ENCODE measurements at places on chromosomes 1 and 21.

DNA sequence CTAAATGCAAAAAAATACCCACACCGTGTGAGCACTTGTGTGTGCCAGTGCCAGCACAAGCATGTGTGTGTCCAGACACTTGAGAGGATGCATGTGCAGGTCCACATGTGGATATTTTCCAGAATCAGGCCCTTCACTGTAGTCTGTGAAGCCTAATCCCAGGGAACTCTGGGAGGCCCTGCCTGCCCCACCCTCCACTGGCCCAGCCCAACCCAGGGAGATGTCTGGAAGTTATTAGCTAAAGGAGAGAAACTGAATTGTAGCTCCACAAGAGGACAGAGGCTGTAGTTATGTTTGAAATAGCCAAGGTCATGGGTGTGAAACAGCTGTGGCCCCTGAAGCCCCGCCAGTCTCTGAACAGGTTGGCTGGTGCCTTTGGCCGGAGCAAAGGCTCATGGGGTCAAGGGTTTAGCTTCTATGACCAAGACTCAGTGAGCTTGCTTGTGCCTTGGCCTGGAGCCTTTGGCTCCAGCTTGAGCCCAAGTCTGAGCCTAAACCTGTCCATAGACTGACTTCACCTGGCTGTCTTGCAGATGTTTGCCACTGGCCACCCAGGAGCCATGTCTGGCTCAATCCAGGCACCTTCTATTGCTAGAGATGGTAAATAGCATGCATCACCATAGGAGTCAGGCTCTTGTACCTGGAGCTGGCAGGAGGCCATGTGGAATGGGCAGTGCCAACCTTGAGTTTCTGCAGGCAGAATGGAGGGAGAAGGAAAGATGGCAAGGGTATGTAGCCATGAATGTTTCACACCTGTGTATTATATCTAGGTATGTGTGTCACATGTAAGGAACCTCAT is 69.9 kb downstream of the TMEM53 start:
- no peak for DNase-seq

DNA sequence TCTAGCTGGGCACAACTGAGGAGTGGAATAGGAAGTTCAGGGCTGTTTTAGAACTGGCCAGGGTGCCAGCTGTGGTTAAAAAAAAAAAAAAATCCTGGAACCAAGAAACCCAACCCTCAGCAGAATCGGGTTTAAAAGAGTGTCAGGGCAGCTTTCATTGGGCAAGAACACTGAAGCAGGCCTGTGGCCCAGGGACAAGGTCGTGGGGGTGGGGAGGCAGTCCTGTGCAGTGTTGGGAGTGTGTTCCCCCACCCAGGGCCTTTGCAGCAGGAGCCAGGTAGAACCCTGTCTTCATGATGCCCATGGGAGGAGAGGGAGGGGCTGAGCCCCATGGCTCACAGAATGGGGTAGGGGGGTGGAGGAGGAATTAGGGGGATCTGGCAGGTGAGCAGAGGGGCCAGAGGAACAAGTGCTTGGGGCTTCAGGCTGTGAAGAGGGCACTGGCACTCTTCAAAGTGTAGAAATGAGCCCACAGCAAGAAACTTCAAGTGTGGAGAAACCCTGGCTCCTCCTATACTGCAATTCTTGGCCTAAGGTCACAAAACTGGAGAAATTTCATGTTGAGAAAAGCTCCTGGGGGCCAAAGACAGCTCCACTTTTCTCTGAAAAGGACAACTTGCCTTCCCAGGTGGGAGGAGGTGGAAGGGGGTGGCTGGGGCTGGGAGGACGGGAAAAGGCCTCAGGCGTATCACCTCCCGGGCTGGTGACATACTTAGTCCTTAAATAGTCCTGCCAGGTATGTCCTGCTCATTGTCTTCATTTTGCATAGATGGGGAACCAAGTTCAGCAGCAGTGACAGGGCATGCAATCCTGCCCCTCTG is 39.3 kb downstream of the KIAA1614 start:
- no peak for DNase-seq

GRCh38 chr1:18463984-18464664 is 16.6 kb upstream of the KLHDC7A start:
- no peak for DNase-seq

DNA sequence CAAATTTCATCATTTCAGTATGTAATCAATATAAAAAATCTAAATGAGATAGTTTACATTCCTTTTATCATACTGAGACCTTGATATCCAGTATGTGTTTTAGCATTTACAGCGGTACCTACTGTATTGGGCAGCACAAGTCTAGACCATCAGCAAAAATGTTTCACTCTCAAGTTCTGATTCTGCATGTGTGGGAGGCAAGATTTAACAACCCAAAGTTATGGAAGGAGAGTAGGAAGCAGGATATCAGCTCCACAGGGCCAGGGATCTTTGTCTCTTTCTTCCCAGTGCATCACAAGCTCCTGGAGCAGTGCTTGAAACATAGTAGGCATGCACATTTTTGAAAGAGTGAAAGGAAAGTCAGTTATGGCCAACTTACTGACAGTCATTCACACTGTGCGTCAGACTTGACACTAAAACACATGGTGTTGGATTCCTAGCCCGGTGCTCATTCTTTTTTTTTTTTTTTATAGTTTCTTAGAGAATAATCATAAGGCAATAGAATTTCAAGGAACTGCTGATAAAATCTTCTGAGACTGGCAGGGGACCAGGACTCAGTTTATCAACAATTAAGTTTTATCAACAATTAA is 6.1 kb downstream of the TENT5C start:
- no peak for DNase-seq

DNA sequence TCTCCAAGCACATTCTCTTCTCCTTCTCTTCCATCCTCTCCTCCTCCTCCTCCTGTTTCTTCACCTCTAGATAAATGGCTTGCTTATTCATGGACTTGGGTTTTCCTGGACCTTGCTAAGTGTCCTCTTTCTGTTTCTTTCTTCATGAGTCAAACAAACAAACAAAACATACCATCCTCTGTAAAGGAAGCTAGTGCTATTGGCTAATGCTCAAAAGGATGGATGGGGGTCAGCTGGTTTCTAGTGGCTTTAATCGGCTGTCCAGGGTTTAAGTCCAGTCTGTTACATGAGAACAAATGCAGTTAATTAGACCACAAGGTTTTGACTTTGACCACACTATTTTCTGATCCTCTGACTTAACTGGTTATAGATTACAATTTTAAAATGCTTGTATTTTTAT is 83.8 kb upstream of the TSPAN2 start:
- no peak for DNase-seq

- DNase-seq, result no peak
Measured at GRCh38 chr1:185401019-185401418, 84.0 kb upstream of the IVNS1ABP start.

DNA sequence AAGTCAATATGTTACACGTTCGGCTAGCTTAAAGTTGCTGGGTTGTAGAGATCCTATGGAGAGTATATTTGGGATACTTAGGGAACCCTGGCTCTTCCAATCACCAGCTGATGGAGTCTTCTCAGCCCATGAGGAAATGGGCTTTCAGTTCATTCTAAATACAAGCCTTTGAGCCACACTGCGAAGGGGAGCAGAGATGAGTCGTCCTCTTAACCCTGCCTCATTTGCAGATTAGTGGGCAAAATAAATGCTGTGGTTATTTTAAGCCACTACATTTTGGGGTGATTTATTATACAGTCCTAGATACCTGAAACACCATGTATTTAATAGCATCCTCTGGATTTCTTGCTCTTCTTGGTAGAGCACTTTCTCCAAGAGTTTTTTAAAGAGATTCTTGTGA is 19.0 kb upstream of the VCAM1 start:
- no peak for DNase-seq

DNA sequence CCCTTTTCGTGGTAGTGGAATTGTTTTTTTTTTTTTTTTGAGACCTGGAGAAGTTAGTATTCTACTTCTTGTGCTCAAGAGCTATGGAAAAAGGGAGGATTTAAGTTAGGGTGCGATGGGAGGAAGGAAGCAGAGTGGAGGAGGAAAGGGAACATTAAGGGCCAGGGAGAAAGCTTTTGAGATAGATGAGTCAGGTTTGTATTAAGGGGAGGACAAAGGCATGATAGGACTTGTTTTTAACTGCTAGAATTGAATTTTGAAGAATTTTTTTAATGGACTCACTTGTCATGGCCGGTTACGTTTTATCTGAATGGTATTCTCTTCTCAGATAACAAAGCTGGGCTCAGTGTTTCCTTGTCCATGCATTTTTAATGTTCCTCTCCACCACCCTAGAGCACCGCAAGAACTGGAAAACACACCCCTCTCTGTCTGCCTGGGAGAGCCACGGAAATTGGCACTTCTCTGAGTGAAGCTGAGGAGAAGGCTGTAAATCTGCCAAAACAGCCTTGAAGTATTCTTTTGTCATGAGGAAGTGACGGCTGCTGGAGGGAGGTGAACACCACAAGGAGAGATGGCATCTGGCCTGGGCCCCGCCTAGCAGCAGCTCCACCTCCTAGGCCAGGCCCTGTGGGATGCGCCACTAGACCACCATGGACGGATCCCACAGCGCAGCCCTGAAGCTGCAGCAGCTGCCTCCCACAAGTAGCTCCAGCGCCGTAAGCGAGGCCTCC is 3.5 kb downstream of the NIPAL3 start:
- peak; percentile 58 for DNase-seq

DNA sequence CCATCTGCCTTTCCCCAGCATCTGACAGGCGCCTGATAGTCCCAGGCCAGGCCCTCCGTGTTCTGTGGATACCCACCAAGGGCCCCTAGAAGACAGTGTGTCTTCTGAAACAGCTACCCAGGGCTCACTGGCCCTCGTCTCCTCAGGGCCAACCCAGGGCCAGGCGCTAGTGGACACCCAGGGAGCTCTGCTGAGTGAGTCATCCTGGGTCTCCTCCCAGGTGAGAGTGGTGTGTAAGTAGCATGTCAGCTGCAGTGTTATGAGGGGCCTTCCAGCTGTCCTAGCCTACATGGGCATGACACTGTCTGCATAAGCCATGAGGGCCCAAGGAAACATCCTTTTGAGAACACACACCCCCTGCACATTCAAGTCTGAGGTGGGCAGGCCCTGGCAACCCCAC is 36.7 kb downstream of the CHD5 start:
- no peak for DNase-seq

DNA sequence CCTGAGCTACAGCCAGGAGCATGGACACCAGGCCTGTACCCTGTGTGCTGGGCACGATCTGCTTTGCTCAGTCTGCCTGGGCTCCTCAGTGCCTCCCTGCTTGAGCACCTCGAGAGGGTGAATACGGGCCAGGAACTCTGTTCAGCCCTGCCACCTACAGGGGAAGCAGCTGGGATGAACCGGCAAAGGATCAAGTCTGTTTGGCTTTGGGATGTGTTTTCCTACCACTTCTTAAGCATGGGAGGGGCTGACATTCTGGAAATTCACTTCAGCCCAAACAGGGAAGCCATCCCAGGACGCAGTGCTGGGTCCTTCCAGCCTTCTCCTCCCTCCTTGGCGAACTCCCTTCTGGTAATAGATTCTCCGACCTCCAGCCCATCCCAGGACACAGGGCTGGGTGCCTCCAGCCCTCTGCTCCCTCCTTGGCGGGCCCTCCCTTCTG is 55.8 kb upstream of the SELENON start:
- DNase-seq, result peak; percentile 53

DNA sequence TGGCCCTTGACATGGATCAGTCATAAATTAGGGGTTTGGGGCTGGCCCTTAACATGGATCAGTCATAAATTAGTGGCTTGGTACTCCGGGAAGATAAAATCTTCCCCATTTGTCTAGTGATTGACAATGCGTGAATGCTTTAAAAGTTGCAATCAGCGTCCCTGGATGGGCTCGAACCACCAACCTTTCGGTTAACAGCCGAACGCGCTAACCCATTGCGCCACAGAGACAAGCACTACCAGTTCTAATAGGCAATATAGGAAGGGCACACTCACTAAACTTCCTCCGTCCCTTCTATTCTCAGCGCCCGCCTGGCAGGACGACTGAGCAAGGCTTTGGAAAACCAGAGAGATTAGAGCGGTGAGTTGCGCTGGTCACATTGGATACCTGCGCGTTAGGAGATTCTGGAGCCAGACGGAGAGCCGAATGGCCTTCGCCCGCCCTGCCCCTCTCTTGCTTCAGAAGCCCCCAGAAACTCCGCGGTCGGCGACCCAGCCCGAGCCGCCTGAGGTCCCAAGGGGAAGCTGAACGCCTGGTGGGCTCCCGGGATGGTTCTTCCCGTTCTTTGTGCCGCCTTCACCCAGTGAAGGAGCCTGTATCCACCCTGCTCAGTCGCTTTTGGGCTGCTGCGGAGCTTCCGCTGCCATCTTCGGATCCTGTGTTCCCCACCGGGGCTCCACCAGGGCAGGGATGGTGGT is 235.9 kb downstream of the FAM72C start:
- no peak for DNase-seq

- no peak for DNase-seq
Measured at GRCh38 chr21:14243874-14244273, 27.9 kb downstream of the RBM11 start.

GRCh38 chr1:176626572-176627061 is 163.6 kb downstream of the PAPPA2 start:
- DNase-seq, result no peak

DNA sequence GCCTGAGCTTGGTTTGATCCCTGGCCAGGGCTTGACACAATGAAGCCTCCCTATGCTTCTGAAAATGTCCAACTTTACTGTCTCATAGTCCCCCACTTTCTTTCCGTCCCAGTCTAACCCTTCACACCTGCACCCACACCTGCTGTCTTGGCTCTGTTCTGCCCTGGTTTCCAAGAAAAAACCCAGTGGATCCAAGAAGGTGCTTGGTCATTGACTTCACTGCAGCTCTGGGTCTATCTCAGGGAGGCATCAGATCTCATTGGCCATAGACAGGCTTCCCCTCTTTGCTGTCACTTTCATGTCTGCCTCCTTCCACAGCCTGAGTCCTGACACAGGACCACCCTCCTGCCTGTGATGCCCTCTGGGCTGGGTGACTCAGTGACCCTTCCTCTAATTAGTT is 37.8 kb upstream of the ETV3 start:
- DNase-seq, result no peak

- no peak for DNase-seq
Measured at GRCh38 chr1:67676287-67676686, 8.7 kb upstream of the GADD45A start.

GRCh38 chr1:192980856-192981255 is 78.3 kb downstream of the UCHL5 start:
- DNase-seq, result no peak

GRCh38 chr1:201565771-201566528 is 27.0 kb downstream of the NAV1 start:
- DNase-seq, result no peak

- DNase-seq, result no peak
Measured at GRCh38 chr1:112818990-112819689, 104.0 kb upstream of the PPM1J start.

DNA sequence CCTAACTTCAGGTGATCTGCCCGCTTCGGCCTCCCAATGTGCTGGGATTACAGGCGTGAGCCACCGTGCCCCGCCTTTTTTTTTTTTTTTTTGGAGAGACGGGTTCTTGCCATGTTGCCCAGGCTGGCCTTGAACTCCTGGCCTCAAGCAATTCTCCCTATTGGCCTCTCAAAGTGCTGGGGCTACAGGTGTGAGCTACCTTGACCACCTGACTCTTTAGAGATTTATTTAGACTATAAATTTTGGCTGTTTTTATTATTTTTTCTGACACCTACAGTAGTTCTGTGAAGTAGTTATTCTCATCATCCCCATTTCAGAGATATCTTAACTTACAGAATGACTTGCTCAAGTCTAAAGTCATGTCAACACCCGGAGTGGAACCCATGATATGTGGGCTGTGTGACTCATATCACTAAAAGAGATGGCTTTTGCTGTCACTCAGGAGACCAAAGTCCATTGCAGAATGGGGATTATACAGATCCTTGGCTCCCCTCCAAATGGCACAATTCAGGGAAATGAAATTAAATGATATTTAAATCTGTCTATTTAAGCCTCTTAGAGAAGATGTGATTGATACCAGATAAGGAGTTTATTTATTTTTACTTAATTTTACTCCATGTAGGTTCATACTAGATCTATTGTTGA is 93.2 kb downstream of the CTH start:
- DNase-seq, result no peak

GRCh38 chr1:192122668-192123067 is 35.6 kb upstream of the RGS18 start:
- DNase-seq, result no peak
